Right atrium auricular region (tissue), 2 donors: ENCODE measurements at places on chromosomes 11 and 22. TPM values are rescaled to one million over a fixed set of nuclear protein-coding genes. Genes with fewer than 3 reads are reported as not detected.

GGT5 gene
- total RNA-seq: 36.2 TPM

MYO7A gene
- 5.0 TPM for total RNA-seq

APBB1 gene
- total RNA-seq: 79.8 TPM

OR2AT4 gene
- not detected for total RNA-seq

C11orf52 gene
- total RNA-seq: 8.3 TPM

RFPL1 gene
- not detected for total RNA-seq

- H3K36me3 ChIP-seq: no peaks in the 10 kb centered on the region
- H3K27me3 ChIP-seq: no peaks in the 10 kb centered on the region
- H3K4me3 ChIP-seq: no peak overlapping the region
- no peak for DNase-seq
- H3K4me1 ChIP-seq: peaks cover 22% of the 10 kb centered on the region
These were observed 9.0 kb downstream of the RNF121 start for GRCh38 chr11:71937826-71938225.

DNA sequence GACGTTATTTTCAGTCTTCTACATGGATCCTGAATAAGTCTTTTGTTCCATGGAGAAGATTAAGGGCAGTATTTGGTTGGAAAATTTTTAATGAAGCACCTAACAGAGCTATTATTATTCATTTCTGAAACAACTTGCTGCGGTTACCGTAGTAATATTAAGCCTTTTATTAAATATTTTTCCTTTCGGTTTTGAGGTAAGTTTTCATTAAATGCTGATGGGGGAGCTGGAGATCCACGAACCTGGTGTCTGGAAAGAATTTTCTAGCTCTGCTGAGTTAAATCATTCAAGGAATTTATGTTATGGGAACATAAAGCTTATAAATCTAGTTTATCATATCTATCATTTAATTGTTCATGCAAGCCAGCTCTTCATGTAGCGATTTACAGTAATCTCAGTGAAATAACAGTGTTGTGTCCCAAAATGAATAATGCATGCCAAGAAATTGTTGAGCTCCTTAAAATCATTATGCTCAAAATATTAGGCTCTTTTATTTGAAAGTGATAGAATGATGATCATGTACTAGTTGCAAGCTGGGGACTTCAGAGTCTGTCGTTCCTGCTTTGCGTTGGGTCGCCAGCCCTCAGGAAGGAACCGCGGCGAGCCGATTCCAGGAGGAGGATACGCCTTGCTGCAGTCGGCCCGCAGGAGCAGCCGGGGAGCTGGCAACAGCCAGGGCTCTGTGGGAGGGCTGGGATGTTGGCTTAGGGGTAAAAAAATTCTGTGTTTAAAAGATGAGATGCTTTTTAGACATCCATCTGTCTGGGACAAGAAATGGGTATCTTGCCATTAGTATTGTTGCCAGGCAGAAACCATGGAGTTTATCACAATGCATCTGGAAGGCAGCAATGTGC lies 83.1 kb downstream of the TBC1D22A start:
- H3K4me3 ChIP-seq: no peak overlapping the region
- H3K27ac ChIP-seq: no peak overlapping the region
- no peak for DNase-seq
- H3K27me3 ChIP-seq: no peaks in the 10 kb centered on the region
- peaks cover 9% of the 10 kb centered on the region for H3K4me1 ChIP-seq

DNA sequence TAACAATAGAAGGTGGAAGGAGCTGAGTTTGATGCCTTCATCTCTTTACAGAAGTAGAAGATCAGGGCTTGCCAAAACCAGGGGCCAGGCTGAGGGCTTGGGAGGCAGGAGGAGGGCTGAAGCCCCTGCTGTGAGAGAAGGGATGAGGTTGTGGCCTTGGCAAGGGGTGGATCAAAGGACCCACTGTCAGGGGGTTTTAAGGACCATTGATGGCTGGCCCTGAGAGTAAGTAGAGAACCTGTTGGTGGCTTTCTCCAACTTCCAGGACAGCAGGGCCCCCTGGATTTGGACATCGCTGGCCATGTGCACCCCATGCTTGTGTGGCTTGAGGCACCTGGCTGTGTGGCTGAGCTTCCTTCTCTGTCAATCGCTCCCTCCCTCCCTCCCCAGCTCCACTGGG lies 927.7 kb downstream of the TBC1D22A start:
- no peak overlapping the region for H3K27ac ChIP-seq
- H3K4me3 ChIP-seq: no peak overlapping the region
- no peaks in the 10 kb centered on the region for H3K27me3 ChIP-seq
- no peaks in the 10 kb centered on the region for H3K36me3 ChIP-seq

DNA sequence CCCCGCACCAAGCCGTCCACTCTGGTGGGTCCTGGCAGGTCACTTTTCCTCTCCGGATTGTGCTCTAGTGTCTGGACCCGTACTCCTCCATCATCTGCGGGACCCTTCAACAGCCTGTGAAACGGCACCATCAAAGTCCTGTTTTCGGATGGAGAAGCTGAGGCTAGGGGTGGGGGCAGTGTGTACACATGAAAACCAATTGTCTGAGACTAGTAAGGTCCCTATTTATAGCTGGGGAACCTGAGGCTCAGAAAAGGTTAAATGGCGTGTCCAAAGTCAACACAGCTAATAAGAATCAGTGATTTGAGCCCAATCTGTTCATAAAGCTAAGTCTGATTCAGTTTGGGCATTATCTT lies 668 bp upstream of the LRRC32 start:
- H3K27me3 ChIP-seq: no peaks in the 10 kb centered on the region
- H3K27ac ChIP-seq: peak overlapping the region; percentile 63
- H3K36me3 ChIP-seq: no peaks in the 10 kb centered on the region
- peak overlapping the region; percentile 49 for H3K4me3 ChIP-seq

DNA sequence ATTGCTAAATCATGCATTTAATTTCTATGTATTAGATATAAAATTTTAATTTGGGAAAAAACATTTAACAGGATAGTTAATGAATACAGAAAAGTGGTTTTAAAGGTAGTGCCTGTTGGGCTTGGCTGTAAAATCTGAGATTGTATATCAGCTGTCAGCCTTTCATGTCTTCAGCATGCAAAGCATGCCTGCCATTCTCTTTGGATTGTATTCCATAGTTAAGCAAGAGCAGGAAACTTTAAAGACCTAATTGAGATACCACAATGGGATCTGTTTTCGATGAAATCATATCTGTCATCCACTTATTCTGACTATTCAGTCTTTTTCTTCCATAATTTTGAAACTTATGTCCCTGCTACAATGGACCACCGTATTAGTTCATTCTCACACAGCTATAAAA lies 451.0 kb upstream of the DDI1 start:
- no peaks in the 10 kb centered on the region for H3K27me3 ChIP-seq
- no peak overlapping the region for H3K4me3 ChIP-seq
- H3K27ac ChIP-seq: no peak overlapping the region

- no peaks in the 10 kb centered on the region for H3K27me3 ChIP-seq
- peaks cover 3% of the 10 kb centered on the region for H3K4me1 ChIP-seq
- H3K4me3 ChIP-seq: no peak overlapping the region
- DNase-seq: no peak
These were observed 33.8 kb downstream of the PPIL2 start for GRCh38 chr22:21699643-21700042.

GRCh38 chr11:83982825-83983224 lies 696.7 kb upstream of the CCDC90B start:
- no peak for DNase-seq
- no peaks in the 10 kb centered on the region for H3K36me3 ChIP-seq
- H3K27me3 ChIP-seq: no peaks in the 10 kb centered on the region
- H3K4me1 ChIP-seq: no peaks in the 10 kb centered on the region
- no peak overlapping the region for H3K27ac ChIP-seq
- H3K4me3 ChIP-seq: no peak overlapping the region

- H3K27ac ChIP-seq: no peak overlapping the region
- H3K27me3 ChIP-seq: no peaks in the 10 kb centered on the region
- no peak overlapping the region for H3K4me3 ChIP-seq
- peaks cover 66% of the 10 kb centered on the region for H3K36me3 ChIP-seq
These were observed 7.7 kb upstream of the TTC36 start for GRCh38 chr11:118519549-118519948.

DNA sequence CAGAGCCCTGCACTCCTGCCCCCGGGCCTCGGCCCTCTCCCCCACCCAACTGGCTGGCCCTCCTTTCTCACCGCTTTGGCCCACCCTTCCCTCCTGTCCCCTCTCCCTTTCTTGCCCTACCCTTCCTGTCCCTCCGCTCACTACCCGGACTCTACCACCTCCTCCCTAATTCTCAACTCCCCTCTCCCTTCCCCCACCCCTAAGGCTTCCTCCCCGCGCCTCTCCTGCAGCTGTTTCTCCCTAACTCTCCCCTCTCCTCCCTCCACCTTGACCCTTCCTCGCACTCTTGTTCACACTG lies 421 bp downstream of the SLC15A3 start:
- H3K36me3 ChIP-seq: no peaks in the 10 kb centered on the region
- peak overlapping the region; percentile 39 for H3K4me3 ChIP-seq
- no peak for DNase-seq
- peak overlapping the region; percentile 86 for H3K27ac ChIP-seq

- H3K27ac ChIP-seq: no peak overlapping the region
- no peaks in the 10 kb centered on the region for H3K4me1 ChIP-seq
- no peak overlapping the region for H3K4me3 ChIP-seq
These were observed 160.5 kb upstream of the TBCEL start for GRCh38 chr11:120863359-120863758.

DNA sequence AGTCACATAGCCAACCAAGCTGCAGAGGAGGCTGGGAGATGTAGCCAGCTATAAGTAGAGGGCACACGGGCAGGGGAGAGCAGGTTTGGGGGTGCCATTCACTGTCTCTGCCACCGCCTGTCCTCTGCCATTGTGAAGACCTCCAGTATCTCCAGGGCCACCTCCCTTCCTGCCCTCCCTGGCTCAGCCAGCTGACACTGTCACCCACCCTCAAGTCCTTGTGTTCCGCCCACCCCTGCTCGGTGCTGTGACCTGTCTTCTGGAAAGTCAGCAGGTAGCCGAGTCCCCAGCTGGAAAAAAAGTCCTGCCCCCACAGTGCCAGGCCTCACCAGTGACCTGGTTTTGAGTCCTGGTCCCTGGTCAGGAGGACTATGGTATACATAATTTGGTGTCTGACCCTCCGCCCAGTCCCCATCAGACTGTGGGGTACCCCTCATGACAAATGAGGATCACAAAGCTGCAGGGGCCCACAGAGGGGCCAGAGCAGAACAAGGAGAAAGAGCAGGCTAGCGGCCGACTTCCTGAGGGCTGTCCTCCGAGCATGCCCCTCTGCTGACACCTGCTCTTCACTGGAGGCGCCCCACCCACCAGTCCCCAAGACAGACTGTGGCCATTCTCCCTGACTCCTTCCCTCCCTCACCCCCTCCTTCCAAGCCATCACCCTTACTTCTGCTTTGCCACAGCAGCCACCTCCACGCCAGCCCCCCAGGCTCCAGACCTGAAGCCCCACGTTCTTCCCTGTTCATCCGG lies 7.1 kb upstream of the IL2RB start:
- no peak for DNase-seq
- H3K27me3 ChIP-seq: no peaks in the 10 kb centered on the region
- no peak overlapping the region for H3K27ac ChIP-seq
- no peaks in the 10 kb centered on the region for H3K36me3 ChIP-seq

- DNase-seq: no peak
- H3K4me1 ChIP-seq: no peaks in the 10 kb centered on the region
- H3K4me3 ChIP-seq: no peak overlapping the region
- no peaks in the 10 kb centered on the region for H3K36me3 ChIP-seq
- H3K27me3 ChIP-seq: no peaks in the 10 kb centered on the region
- H3K27ac ChIP-seq: no peak overlapping the region
These were observed 8.0 kb downstream of the MRTFA start for GRCh38 chr22:40628354-40629042.

DNA sequence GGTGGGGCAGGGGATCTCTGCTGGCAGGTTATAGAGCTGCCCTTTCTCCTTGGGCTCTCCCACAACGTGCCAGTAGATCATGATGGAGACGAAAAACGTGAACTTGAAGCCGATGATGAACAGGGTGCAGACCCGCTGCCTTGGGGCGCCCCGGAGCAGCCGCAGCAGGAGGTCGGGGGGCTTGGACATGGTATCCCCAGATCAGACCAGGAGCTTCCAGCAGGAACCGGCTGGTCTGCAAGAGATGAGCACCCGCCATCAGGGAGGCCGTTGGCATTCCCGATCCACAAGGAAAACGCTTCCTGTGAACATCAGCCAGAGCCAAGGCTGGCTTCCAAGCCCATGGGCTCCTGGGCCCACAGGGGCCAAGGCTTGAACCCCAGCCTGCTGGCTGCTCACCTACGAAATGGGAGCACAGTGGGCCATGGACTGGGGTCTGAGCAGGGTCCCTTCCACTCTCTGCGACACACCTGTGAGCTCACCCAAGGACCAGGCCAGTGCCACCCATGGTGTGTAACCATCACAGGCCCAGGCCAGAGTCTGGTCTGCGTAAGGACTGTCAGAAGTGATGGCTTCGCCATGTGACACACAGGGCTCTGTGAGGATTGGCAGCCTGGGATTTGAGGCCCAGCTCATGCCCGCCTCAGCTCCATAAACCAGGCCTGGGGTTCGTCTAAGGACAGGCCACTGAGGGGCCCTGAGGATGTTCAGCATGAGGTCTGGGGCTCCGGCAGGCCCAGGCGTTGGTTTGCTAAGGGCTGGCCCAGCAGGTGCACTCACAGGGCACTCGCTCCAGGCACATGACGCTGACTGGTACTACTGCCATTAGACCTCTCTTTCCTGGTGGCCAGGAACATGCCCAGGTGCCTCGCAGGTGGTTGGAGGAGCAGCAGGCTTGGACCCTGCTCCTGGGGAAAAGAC lies 26.6 kb downstream of the A4GALT start:
- H3K27ac ChIP-seq: peak overlapping the region; percentile 89
- no peak overlapping the region for H3K4me3 ChIP-seq
- H3K36me3 ChIP-seq: peaks cover 45% of the 10 kb centered on the region
- H3K27me3 ChIP-seq: no peaks in the 10 kb centered on the region

GRCh38 chr11:130719220-130719915 lies 196.9 kb downstream of the SNX19 start:
- H3K4me3 ChIP-seq: no peak overlapping the region
- H3K4me1 ChIP-seq: no peaks in the 10 kb centered on the region
- no peaks in the 10 kb centered on the region for H3K27me3 ChIP-seq
- no peaks in the 10 kb centered on the region for H3K36me3 ChIP-seq
- H3K27ac ChIP-seq: no peak overlapping the region

DNA sequence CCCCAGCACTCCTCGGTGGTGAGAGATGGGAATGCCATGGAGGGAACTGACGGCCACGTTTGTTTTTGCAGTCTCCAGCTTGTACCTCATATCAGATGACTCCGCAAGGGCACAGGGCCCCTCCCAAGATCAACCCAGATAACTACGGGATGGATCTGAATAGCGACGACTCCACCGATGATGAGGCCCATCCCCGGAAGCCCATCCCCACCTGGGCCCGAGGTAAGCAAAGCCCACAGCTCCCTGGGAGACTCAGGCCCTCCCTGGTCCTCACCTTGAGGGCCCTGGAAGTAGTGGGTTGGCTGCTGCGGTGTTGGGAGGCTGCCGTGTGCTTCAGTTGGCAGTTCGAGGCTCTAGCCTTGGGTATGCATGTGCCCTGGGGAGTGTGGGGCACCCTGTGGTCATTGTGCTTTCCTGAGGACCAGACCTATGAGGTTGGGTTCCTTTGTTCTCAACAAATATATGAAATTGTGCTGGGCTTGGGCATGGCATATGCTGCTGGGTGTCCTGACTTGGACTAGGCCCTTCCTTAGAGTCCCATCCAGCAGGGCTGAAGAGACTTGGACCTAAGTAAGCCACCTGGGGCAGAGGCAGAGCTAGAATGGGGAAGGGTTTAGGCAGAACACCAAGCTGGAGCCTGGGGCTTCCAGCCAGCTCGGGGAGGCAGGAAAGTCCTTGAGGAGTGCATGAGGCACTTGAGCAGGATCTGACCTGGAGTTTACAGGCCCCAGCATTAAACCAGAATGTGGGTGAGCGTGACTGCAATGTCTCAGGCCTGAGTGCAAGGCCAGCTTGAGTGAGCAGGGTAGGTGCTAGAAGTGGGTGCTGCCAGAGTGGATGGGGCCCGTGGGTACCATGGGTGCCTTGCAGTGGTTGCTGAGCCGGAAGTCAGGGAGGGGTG lies 26.4 kb downstream of the INCENP start:
- H3K4me3 ChIP-seq: no peak overlapping the region
- no peak overlapping the region for H3K27ac ChIP-seq
- DNase-seq: no peak
- peaks cover 37% of the 10 kb centered on the region for H3K36me3 ChIP-seq
- no peaks in the 10 kb centered on the region for H3K27me3 ChIP-seq
